ENCODE measurements at places on chromosomes 2 and 18. TPM values are rescaled to one million over a fixed set of nuclear protein-coding genes. Genes with fewer than 3 reads are reported as not detected.

Gene GIGYF2
- polyA plus RNA-seq: 63.4 TPM

DNA sequence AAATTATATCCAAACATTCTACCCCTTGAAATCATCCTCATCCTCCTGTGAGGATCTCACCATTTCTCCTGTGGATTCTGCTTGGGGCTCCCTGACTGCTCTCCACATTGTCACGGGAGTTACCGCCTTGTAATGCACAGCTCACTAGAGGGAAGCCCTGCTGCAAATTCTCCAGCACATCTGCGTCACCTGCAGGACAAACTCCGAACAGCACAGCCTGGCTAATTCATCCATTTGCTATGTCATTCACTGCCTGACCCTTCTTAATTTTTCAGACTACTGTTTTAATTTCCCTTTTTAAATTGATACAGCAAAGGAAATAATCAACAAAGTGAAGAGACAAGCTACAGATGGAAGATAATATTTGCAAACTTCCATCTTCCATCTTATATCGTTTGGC, 627.4 kb downstream of the FBXO15 start:
- no peak for DNase-seq

GRCh38 chr18:50312296-50313030, 25.0 kb upstream of the CXXC1 start:
- no peak for DNase-seq

- no peak for DNase-seq
Measured at GRCh38 chr2:24926602-24927252, 6.7 kb upstream of the ADCY3 start.

- DNase-seq: no peak
Measured at GRCh38 chr2:178800510-178800909, 6.7 kb downstream of the TTN start.

- DNase-seq: no peak
Measured at GRCh38 chr2:3633982-3634595, 23.9 kb upstream of the ALLC start.

DNA sequence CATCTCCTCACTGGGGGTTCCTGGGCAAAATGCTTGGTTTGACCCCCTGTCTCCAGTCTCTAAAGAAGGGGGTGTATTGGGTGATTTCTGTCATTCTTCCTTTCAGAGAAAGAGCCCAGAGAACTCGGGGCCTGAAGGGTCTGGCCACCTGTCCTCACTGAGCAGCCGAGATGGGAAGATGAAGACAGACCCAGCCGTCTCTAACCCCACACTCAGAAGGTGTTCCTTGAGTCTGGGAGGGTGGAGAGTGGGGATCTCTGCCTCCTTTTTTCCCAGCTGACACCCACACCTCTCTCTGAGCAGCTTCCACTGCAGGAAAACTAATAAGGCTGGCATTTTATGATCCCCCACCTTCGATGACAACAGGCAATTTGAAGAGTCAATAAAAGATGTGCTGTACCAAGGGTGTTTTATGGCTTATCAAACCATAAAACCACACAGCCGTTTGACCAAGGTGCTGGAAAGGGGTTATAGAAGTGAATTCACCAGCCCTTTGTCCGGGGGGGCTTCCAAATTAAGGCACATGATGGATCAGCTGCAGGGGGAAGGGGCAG, 213.8 kb downstream of the SMAD2 start:
- peak; percentile 36 for DNase-seq

DNA sequence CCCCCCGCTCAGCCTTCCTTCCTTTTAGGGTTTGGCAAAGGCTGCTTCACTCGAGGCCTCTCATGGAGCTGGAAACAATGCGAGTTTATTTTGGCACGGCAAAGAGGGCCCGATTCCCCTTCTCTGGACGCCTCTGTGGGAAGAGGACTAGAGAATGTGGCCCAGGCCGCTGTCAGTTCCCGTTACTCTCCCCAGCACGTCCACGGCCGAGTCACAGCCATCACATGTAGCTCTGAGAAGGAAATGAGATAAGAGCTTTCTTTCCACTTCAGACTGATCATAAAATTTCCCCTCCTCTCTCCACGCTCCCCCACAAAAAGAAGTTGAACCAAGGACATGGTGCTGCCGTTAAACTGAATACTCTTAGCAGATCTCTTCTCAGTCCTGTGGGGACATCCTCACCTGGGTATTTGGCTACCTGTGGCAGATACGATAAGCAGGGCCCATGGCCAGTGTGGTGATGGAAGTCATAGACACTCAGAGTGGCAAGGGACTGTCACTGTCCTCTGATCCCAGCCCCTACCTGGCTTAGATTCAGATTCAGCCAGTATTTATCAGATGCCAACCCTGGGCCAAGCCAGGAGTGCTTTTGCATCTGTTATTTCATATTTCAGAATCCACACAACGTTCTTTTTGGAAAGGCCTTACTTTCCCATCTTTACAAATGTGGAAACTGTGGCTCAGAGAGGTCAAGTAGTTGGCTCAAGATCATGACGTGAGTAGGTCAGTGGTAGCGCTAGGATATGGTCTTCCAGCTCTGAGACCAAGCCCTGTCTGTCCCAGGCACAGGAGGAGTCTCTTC, 101.2 kb downstream of the MCFD2 start:
- DNase-seq: peak; percentile 21

Measured in large intestine (tissue), 12 donors.